ENCODE measurements at places on chromosomes 11 and 22. TPM values are rescaled to one million over a fixed set of nuclear protein-coding genes. Genes with fewer than 3 reads are reported as not detected.
A peak's percentile ranks its signal among the peaks of the same experiment; 100 is the strongest.

- DNase-seq: no peak
- H3K27me3 ChIP-seq: no peaks in the 10 kb centered on the region
- no peak overlapping the region for H3K27ac ChIP-seq
- H3K4me3 ChIP-seq: no peak overlapping the region
- no peaks in the 10 kb centered on the region for H3K4me1 ChIP-seq
Observed at GRCh38 chr22:24473284-24473683, 21.8 kb upstream of the UPB1 start.

- no peaks in the 10 kb centered on the region for H3K27me3 ChIP-seq
- H3K36me3 ChIP-seq: no peaks in the 10 kb centered on the region
- no peaks in the 10 kb centered on the region for H3K4me1 ChIP-seq
- H3K27ac ChIP-seq: no peak overlapping the region
Observed at GRCh38 chr11:18657673-18658072, 23.5 kb upstream of the SPTY2D1 start.

- no peak overlapping the region for H3K4me3 ChIP-seq
- no peaks in the 10 kb centered on the region for H3K4me1 ChIP-seq
- H3K27me3 ChIP-seq: no peaks in the 10 kb centered on the region
- no peak for DNase-seq
Observed at GRCh38 chr22:30934053-30934452, 34.5 kb downstream of the MORC2 start.

DNA sequence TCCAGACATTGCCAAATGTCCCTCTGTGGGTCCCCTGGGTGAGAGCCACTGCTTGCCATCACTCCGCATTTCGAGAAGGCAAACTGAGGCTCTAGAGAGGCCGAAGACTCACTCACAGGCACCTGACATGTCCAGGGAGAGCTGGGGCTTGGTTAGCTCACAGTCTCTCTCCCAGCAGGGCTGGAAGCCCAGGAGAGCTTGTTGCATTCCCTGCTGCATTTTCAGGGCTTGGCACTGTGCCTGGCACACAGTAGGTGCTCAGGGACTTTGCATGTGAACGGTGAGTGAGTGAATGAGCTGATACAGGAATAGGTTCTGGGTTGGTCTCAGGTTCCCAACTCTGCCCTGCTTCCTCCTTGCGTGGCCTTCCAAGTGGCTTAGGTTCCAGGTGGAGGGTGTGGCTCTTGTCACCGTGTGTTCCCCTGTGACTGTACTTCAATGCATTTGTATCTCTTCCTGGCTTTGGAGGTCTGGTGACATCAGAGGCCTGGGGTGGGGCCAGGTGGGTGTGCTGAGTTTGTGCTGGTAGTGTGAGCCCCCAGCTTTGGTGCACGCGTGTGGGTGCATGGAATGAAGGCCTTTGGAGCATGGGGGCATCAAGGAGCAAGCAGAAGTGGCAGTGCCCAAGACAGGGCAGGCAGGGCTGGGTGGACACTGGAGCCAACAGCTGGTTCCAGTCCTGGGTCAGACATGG, 18.4 kb upstream of the SMIM38 start:
- H3K27me3 ChIP-seq: no peaks in the 10 kb centered on the region
- H3K4me1 ChIP-seq: no peaks in the 10 kb centered on the region
- H3K27ac ChIP-seq: no peak overlapping the region
- H3K36me3 ChIP-seq: peaks cover 8% of the 10 kb centered on the region
- no peak for DNase-seq

DNA sequence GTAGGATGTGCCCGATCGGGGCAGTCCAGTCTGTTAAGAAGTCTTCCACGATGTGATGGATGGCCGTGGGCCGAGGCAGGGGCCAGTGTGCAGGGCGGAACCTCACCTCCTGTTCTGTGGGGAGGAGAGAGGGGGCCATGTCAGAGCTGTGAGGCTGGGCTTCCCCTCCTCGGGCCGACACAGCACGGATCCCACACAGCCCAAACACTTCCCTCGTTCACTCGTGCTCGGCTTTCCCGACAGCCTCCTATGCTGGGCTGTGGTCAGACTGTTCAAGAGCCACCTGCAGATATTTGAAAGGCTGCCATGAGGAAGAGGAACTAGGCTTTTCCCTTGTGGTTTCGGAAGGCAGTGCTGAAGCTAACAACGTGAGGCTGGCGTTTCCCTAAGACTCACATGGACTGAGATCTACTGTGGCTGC, 12.3 kb upstream of the TXN2 start:
- no peak overlapping the region for H3K27ac ChIP-seq
- no peaks in the 10 kb centered on the region for H3K4me1 ChIP-seq
- H3K4me3 ChIP-seq: no peak overlapping the region
- DNase-seq: no peak
- H3K36me3 ChIP-seq: no peaks in the 10 kb centered on the region

GRCh38 chr22:36413022-36413775, 25.4 kb upstream of the MYH9 start:
- H3K27me3 ChIP-seq: no peaks in the 10 kb centered on the region
- no peak overlapping the region for H3K27ac ChIP-seq

DNA sequence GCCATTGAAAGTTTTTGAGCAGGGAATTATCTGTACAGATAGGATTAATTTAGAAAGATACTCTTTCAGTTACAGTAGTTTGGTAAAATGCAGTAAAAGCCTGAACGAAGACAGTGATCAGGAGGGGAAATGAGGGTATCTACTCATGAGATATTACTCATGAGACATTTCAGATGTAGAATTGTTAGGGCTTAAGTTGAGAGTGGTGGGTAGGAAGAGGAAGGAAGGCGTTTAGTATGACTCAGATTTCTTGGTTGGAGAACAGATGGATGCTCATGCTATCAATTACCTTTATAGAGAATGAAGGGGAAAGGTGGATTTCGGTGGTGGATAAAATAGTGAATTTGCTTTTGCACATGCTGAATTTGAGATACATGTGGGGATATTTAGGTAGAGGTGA, 15.8 kb downstream of the CCDC81 start:
- H3K36me3 ChIP-seq: no peaks in the 10 kb centered on the region
- H3K27ac ChIP-seq: no peak overlapping the region
- H3K4me1 ChIP-seq: 0 out of 2 replicates have a peak, but pooled peaks cover 4% of the 10 kb centered on the region
- H3K4me3 ChIP-seq: no peak overlapping the region

DNA sequence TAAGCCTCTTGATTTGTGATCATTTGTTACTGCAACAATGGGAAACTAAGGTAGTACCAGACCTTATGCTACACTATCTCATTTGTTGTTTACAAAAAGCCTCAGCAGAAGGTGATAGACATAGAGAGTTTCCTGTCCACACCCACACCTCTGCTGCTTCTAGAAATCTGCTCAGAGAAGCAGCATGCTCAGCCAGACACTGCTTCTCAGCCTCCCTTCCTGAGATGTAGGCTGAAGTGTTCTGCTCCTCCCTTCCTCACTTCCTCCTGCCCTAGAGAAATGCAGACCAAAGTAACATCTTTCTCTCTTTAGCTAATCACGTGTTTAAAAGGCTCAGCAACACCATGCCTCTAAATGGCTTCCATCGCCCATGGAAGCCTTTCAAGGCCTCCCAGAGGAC, 88.4 kb downstream of the SLC1A2 start:
- H3K36me3 ChIP-seq: no peaks in the 10 kb centered on the region
- no peak overlapping the region for H3K4me3 ChIP-seq
- H3K27ac ChIP-seq: no peak overlapping the region
- H3K27me3 ChIP-seq: peaks cover 34% of the 10 kb centered on the region

- no peak for DNase-seq
- H3K27me3 ChIP-seq: no peaks in the 10 kb centered on the region
- no peak within 1 kb of the TSS for H3K4me3 ChIP-seq
- H3K36me3 ChIP-seq: no peaks in the 10 kb centered on the region
Observed at GRCh38 chr11:129192150-129192549, at the start of gene ARHGAP32. Gene ARHGAP32 (minus strand): TSS chr11:129192325. CDS start chr11:129192198, 127 bp downstream.

GRCh38 chr11:26344647-26345046, 12.7 kb downstream of the ANO3 start:
- no peaks in the 10 kb centered on the region for H3K4me1 ChIP-seq
- H3K36me3 ChIP-seq: no peaks in the 10 kb centered on the region
- H3K27me3 ChIP-seq: no peaks in the 10 kb centered on the region

- H3K4me1 ChIP-seq: no peaks in the 10 kb centered on the region
- H3K4me3 ChIP-seq: no peak overlapping the region
- peaks cover 91% of the 10 kb centered on the region for H3K27me3 ChIP-seq
- no peaks in the 10 kb centered on the region for H3K36me3 ChIP-seq
- no peak for DNase-seq
Observed at GRCh38 chr22:22226448-22227187, 18.0 kb upstream of the VPREB1 start.

GRCh38 chr11:114912826-114913225, 234.5 kb downstream of the NXPE2 start:
- DNase-seq: no peak
- H3K36me3 ChIP-seq: no peaks in the 10 kb centered on the region
- H3K27ac ChIP-seq: no peak overlapping the region
- H3K4me3 ChIP-seq: no peak overlapping the region
- no peaks in the 10 kb centered on the region for H3K27me3 ChIP-seq
- no peaks in the 10 kb centered on the region for H3K4me1 ChIP-seq

DNA sequence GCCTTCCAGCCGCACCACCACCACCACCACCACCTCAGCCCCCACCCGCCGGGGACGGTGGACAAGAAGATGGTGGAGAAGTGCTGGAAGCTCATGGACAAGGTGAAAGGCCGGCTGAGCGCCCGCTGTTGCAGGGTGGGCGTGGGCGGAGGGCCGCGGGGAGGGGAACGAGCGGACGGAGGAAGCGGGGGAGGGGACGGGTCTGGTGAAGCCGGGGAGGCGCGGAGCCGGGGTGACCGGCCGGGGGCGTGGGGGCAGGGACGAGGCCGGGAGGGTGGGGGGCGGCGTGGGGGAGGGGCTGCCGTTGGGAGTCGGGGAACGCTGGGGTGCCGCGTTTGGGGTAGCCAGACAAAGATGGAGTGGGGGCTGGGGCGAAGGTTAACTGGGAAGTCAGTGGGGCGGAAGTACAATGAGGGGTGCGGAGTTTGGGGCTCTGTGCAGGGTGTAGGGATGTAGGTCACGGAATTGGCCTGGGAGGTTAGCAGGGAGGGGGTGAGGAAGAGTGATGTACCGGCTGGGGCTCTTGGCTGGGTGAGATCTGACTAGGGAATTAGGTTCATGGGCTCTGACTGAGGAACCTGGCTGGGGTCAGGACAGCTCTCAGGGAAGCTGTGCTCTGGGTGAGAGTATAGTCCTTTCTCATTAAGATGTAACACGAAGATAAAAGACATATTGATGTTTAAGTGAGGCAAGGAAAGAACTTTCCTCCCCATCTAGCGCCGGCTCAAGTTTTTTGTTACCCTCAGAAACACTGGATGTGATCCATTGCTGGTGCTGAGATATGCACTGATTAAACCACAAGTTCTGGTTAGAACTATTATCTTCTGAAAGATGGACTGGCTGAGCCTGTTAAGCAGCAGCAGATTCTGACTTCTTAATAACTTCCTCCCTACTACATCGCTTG, 624 bp downstream of the CBL start:
- H3K4me1 ChIP-seq: peaks cover 40% of the 10 kb centered on the region
- DNase-seq: peak; percentile 77
- H3K36me3 ChIP-seq: no peaks in the 10 kb centered on the region
- H3K27me3 ChIP-seq: no peaks in the 10 kb centered on the region
- peak overlapping the region; percentile 87 for H3K4me3 ChIP-seq

DNA sequence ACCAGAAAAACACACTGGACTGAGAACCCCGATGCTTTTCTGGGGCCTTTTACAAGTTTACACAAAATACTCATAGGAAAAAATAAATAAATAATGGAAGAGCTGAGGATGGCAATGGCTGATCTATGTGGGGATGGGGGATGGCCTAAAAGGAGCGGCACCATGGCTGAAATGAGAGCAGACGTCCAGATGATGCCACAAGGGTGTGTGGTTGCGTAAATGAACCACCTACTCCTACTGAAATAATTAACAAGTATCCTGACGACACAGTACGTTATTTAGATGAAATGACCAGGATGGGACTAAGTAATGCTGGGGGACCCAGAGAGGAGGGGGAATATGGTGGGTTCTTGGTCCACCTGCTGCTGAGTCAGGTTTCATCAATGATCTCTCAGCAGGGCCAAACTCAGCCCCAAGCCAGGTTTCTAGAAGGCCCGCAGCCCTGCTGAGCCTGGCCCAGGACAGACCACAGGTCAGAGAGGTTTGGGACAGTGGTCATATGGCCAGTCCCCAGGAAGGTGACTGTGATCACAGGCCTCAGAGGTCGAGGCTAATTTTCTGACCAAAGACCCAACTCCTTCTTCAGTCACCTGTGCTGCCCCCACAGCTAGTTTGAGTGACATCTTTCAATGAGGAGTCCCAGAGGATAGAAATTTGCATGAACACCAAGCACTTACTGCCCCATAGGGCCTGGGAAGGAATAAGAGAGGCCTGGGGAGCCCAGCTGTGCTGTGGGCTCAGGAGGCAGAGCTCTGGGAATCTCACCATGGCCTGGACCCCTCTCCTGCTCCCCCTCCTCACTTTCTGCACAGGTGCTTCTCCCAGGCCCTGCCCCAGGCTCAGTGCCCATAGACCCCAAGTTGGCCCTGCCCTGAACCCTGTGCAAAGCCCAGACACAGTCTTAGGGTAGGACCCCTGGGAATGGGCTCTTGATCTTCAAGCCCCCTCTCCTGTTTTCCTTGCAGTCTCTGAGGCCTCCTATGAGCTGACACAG, 76.3 kb upstream of the IGLL5 start:
- no peak overlapping the region for H3K4me3 ChIP-seq
- no peaks in the 10 kb centered on the region for H3K4me1 ChIP-seq
- no peak for DNase-seq
- no peak overlapping the region for H3K27ac ChIP-seq

DNA sequence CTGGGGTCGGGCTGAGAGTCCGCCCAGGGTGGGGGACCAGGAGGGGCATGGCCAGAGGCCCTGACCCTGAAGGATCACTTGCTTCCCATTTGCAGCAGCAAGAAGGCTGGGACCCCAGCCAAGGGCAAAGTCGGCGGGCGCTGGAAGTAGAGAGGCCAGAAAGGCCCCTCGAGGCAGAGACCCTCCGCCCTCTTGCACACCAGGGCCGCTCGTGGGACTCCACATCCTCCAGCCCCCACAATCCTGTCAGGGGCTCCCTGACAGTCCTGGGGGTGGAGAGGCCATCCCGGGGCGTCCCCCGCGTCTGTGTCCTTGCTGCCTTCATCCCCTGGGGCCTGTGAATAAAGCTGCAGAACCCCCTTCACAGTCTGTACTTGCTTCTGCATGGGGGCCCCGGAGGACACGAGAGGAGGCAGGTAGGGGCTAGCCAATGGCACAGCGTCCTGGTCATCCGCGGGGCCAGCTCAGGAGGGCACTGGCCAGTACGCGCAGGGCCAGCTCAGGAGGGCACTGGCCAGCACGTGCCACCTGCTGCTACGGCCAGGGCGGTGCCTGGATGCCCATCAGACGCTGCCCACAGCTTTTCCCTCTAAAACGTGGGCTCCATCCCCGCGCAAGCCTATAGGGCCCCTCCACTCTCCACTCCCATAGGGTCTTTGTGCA, 8.7 kb upstream of the MRPL23 start:
- no peaks in the 10 kb centered on the region for H3K4me1 ChIP-seq
- H3K27ac ChIP-seq: no peak overlapping the region
- no peak for DNase-seq
- no peak overlapping the region for H3K4me3 ChIP-seq
- no peaks in the 10 kb centered on the region for H3K27me3 ChIP-seq
- no peaks in the 10 kb centered on the region for H3K36me3 ChIP-seq

GRCh38 chr22:44049486-44050231, 25.6 kb downstream of the PARVB start:
- no peak overlapping the region for H3K4me3 ChIP-seq
- H3K36me3 ChIP-seq: no peaks in the 10 kb centered on the region
- H3K4me1 ChIP-seq: peaks cover 6% of the 10 kb centered on the region
- DNase-seq: no peak
- no peaks in the 10 kb centered on the region for H3K27me3 ChIP-seq

TH gene
- not detected for total RNA-seq

RAB38 gene
- total RNA-seq: 14.2 TPM

BTG4 gene
- 0.31 TPM for total RNA-seq

LGALS12 gene
- total RNA-seq: 0.62 TPM

NXPE4 gene
- not detected for total RNA-seq

NRXN2 gene
- 17.0 TPM for total RNA-seq

SYTL2 gene
- total RNA-seq: 7.2 TPM

TPH1 gene
- total RNA-seq: 0.43 TPM

SLC17A6 gene
- 0.31 TPM for total RNA-seq

BRD1 gene
- total RNA-seq: 33.8 TPM

All from GM23338 (cell line).